ENCODE measurements at places on chromosomes 7 and 10.

DNA sequence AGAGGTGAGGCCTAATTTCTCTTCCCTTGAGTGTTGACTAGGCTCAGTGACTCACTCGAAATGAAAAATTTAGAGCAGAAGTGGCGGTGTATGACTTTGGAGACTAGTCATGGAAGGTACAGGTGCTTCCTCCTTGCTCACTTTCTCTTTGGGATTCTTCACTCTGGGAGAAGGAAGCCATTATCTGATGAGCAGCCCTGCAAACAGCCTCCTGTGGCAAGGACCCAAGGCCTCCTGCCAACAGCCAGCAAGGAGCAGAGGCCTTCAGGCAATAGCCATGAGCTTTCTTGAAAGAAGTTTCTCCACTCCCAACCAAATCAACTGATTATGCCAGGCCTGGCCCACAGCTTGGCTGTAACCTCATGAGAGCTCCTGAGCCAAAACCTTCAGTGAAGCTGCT, 369.6 kb upstream of the VWC2 start:
- no peak for DNase-seq

DNA sequence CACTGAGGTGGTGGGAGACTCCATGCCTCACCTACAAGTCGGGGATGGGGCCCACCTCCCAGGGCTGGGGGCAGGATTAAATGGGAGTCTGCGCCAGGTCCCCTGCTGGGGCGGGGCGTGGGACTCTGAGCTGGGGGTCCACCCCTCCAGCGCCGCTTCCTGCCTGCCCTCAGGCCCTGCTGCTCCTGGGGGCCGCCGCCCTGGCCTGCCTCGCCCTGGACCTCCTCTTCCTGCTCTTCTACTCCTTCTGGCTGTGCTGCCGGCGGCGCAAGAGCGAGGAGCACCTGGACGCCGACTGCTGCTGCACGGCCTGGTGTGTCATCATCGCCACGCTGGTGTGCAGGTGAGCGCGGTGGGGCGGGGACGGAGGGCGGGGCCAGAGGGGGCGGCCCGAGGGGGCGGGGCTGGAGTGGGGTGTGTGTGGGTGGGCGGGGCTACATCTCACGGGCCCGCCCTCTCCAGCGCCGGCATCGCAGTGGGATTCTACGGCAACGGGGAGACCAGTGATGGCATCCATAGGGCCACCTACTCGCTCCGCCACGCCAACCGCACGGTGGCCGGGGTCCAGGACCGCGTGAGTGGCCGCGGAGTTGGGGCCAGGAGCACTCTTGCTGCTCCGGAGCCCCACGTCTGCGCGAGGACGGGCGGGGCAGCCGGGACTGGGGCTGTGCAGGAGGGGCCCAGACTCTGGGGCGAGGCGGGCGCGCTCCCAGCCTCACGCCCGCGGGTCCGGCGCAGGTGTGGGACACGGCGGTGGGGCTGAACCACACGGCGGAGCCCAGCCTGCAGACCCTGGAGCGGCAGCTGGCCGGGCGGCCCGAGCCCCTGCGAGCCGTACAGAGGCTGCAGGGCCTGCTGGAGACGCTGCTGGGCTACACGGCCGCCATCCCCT, 15.1 kb downstream of the TTYH3 start:
- no peak for DNase-seq

DNA sequence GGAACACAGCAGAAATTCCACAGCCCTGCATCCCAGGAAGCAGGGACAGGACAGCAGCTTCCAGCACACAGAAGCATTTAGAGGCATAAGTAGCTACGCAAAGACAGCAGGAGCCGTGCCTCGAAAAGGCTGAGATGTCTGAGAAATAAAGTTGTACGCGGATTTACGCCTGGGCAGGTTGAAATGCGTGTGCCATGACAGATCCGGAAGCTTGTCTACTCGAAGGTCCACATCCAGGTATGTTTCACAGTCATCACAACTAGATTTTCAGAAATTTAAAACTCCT, 26.1 kb downstream of the DIP2C start:
- DNase-seq = no peak

GRCh38 chr10:5282137-5282536, 82.6 kb upstream of the UCN3 start:
- no peak for DNase-seq

DNA sequence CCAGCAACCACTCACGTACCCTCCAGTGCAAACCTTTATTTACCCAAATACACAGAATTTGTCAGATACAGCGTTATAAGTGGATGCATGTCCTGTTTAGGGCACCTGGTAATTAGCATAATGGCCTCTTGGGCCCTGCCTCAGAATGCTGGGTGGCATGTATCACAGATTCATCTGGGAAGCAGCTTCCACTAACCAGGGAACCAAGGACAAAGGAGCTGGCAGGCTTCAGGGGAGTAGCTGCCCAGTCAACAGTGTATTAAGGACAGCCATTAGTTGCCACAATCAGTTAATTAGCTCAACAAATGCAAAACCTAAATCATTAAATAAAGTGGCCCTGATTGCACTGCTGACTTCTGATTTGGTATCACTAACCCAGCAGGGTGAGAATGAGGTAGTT, 105.7 kb downstream of the RAPGEF5 start:
- no peak for DNase-seq

GRCh38 chr7:36300696-36301350, 88.8 kb upstream of the ANLN start:
- DNase-seq = no peak

- no peak for DNase-seq
Observed at GRCh38 chr7:36905841-36906240, 181.5 kb upstream of the AOAH start.

DNA sequence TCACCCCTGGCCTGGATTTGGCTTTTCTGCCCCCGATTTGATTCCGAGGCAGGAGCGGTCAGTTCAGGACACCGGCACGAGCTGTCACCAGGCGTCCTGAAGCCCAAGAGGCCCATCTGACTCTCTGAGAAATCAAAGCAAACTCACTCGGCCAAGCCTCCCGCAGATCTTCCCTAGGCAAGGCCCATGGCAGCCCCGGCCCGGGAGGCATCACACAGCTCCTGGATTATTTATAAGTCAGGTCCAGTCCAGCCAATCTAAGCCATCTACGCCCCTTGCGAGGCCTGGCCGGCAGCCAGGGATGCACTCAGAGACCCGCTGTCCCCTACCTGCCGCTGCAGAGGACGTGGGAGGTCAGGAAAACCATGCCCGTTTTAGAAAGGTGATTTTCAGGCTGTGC, 87.3 kb upstream of the DIP2C start:
- no peak for DNase-seq
